IPS DF 6.9 (cell line): ENCODE measurements at places on chromosomes 12 and 14.

DNA sequence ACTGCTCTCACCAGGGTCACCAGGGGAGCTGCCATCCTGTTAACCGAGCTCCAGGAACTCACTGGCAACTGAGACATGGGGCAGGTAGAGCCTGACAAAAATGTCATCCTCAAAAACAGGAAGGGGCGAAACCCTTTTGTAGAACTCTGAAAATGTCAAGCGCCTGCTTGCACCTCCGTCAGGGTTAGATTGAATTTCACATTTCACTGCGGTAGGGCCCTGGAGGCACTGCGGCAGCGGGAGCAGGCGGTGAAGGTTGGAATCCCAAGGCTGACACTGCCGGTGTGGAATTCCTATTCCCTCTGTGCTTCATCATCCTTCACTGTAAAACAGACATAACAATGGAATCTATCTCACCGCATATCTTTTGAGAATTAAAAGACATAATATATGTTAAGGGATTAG, 142.8 kb upstream of the TMCC3 start:
- H3K36me3 ChIP-seq, result no peaks in the 10 kb centered on the region
- no peak overlapping the region for H3K27ac ChIP-seq
- no peaks in the 10 kb centered on the region for H3K27me3 ChIP-seq

DNA sequence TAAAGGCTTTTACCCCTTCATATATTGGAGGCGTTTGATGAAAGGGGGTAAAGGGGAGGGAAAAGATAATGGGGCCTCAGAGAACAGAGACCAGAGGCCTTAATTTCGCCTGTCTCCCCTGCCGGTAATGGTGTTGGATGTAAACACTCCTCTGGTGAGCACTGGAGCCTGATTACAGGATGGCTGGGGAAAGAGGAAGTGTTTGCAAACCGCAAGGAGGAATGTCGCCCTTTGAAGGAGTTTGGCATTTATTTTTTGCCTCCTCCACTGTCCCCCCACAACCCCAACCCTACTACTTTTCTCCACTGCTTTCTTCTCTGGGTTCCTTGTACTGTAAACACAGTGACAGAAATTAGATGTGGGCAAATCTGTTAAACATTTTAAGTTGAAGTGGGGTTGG, 211.9 kb upstream of the TBX3 start:
- no peak overlapping the region for H3K4me3 ChIP-seq
- DNase-seq, result no peak
- H3K4me1 ChIP-seq, result no peaks in the 10 kb centered on the region
- no peaks in the 10 kb centered on the region for H3K36me3 ChIP-seq
- H3K27me3 ChIP-seq, result no peaks in the 10 kb centered on the region

GRCh38 chr12:14373217-14373616, 7.7 kb downstream of the ATF7IP start:
- no peaks in the 10 kb centered on the region for H3K27me3 ChIP-seq
- H3K27ac ChIP-seq, result no peak overlapping the region
- no peaks in the 10 kb centered on the region; the same call in 1 of the 2 replicates for H3K4me1 ChIP-seq
- no peak overlapping the region for H3K4me3 ChIP-seq
- no peaks in the 10 kb centered on the region for H3K36me3 ChIP-seq
- DNase-seq, result no peak

DNA sequence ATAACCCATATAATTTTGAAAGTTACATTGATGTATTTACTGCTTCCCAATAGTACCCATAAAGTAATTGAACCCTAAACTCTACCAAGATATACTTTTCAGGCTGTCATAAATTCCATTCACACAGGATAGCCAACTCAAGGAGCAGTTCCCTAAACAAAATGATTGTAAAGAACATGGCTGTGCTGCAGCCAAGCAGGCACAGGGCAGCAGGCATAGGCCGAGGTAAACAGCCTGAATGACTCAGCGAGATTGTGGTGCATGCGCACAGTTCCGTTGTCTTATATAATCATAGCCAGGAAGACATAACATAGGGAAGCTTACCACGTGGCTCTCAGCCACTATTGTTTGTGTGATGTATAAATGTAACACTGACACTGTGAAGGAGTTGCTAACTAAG, 344.9 kb downstream of the FSCB start:
- H3K36me3 ChIP-seq, result no peaks in the 10 kb centered on the region
- no peaks in the 10 kb centered on the region for H3K4me1 ChIP-seq
- DNase-seq, result no peak
- H3K27me3 ChIP-seq, result no peaks in the 10 kb centered on the region
- no peak overlapping the region for H3K27ac ChIP-seq
- no peak overlapping the region for H3K4me3 ChIP-seq

DNA sequence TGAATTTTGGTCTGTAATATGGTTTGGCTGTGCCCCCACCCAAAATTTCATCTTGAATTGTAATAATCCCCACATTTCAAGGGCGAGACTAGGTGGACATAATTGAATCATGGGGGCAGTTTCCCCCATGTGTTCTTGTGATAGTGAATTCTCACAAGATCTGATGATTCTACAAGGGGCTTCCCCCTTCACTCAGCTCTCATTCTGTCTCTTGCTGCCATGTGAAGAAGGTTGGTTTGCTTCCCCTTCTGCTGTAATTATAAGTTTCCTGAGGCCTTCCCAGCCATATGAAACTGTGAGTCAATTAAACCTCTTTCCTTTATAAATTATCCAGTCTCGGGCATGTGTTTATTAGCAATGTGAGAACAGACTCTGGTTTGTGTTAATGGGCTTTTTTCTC, 5.9 kb downstream of the LRRC9 start:
- H3K36me3 ChIP-seq, result no peaks in the 10 kb centered on the region
- H3K27ac ChIP-seq, result no peak overlapping the region

- H3K4me1 ChIP-seq, result peaks cover 1% of the 10 kb centered on the region; the same call in 1 of the 2 replicates
- no peak within 1 kb of the TSS for H3K27ac ChIP-seq
- DNase-seq, result no peak
- H3K27me3 ChIP-seq, result no peaks in the 10 kb centered on the region
- no peak within 1 kb of the TSS for H3K4me3 ChIP-seq
Observed at GRCh38 chr12:51323966-51324895, at the start of gene BIN2. Gene BIN2 (minus strand): TSS chr12:51324174. CDS start chr12:51324102, 72 bp downstream.

DNA sequence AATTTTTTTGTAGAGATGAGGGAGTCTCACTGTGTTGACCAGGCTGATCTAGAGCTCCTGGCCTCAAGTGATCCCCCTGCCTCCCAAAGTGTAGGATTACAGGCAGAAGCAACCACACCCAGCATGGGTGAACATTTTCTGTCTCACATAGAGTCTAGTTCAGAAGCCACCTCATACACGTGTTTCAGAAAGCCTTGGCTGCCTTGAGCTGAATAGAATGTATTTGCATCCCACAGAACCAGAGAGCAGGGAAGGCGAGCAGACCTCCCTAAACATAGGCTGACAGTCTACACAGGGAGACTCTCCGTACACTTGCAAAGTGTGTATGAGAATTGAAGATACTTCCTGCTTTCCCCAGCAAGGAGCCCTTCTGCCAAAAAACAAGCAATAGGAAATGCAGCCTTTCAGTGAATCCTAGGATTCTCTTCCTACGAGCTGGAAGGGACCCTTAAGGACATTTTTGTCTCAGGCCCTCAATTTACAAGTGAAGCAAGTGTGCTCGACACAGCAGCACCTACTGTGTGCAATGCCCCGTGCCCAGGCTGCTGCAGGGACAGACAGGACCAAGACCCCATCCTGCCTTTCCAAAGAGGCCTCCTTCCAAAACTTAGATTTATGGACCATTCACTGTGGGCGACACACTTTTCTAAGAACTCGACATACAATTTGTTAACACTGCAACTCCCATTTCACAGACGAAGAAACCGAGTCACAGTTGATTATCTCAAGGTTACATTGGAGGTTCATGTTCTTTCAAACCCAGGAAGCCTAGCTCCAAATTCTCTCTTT, 11.2 kb downstream of the NUAK1 start:
- no peak overlapping the region for H3K4me3 ChIP-seq
- H3K27me3 ChIP-seq, result no peaks in the 10 kb centered on the region
- H3K4me1 ChIP-seq, result peaks cover 12% of the 10 kb centered on the region; the same call in 1 of the 2 replicates
- no peak for DNase-seq
- H3K27ac ChIP-seq, result no peak overlapping the region

DNA sequence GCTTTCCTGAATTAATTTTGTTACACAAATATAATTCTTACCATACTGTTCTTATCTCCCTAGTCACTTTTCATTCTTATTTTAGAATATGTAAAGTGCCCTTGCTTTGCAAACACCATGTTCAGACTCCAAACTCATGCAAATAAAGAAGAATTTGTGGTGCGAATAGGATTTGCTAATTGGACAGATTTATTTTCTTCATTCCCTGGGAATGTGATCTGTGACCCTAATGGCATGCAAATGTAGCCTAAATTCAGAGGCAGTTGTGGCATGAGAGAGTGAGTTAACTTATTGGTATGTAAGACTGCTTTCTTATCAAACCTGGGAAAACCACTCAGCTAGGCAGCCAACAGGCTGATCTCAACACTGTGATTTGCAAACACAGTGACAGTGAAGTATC, 10.0 kb downstream of the CAPZA3 start:
- H3K4me3 ChIP-seq, result no peak overlapping the region
- H3K36me3 ChIP-seq, result no peaks in the 10 kb centered on the region
- no peaks in the 10 kb centered on the region for H3K27me3 ChIP-seq
- H3K4me1 ChIP-seq, result peaks cover 5% of the 10 kb centered on the region
- H3K27ac ChIP-seq, result no peak overlapping the region

GRCh38 chr12:71460850-71461609, 21.4 kb downstream of the LGR5 start:
- H3K27ac ChIP-seq, result no peak overlapping the region
- H3K36me3 ChIP-seq, result no peaks in the 10 kb centered on the region
- H3K27me3 ChIP-seq, result no peaks in the 10 kb centered on the region
- no peak for DNase-seq
- H3K4me3 ChIP-seq, result no peak overlapping the region

GRCh38 chr14:31037709-31038221, 11.6 kb upstream of the STRN3 start:
- H3K4me3 ChIP-seq, result no peak overlapping the region
- no peaks in the 10 kb centered on the region for H3K27me3 ChIP-seq
- H3K36me3 ChIP-seq, result no peaks in the 10 kb centered on the region
- DNase-seq, result no peak
- H3K27ac ChIP-seq, result no peak overlapping the region

DNA sequence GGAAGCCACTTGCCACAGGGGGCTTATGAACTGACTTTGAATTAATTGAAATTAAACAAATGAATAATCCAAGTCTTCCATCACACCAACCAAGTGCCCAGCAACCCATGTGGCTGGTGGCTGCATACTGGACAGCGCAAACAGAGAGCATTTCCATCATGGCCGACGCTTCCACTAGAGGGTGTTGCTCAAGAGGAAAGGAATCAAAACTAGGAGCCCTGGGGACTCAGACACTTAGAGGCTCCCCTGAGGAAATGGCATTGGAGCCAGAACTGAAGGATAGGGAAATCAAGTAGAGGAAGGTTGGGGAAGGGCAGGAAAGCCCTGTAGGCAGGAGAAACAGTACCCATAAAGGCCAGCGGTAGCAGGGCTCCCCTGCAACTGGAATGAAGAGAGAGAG, 50.6 kb upstream of the NUAK1 start:
- H3K4me1 ChIP-seq, result peaks cover 2% of the 10 kb centered on the region; the same call in 1 of the 2 replicates
- H3K27me3 ChIP-seq, result no peaks in the 10 kb centered on the region
- no peak overlapping the region for H3K27ac ChIP-seq
- no peak overlapping the region for H3K4me3 ChIP-seq
- H3K36me3 ChIP-seq, result no peaks in the 10 kb centered on the region
- DNase-seq, result no peak

GRCh38 chr12:68356060-68356695, 24.0 kb upstream of the MDM1 start:
- H3K4me3 ChIP-seq, result no peak overlapping the region
- H3K36me3 ChIP-seq, result no peaks in the 10 kb centered on the region
- H3K4me1 ChIP-seq, result 0 out of 2 replicates have a peak, but pooled peaks cover 3% of the 10 kb centered on the region
- DNase-seq, result no peak

GRCh38 chr12:107436836-107437235, 248.8 kb upstream of the PWP1 start:
- no peaks in the 10 kb centered on the region for H3K27me3 ChIP-seq
- no peak for DNase-seq
- H3K4me3 ChIP-seq, result no peak overlapping the region
- no peaks in the 10 kb centered on the region; the same call in 1 of the 2 replicates for H3K36me3 ChIP-seq
- H3K4me1 ChIP-seq, result peaks cover 5% of the 10 kb centered on the region
